CD4-positive, alpha-beta T cell (primary cell): ENCODE measurements at places on chromosomes 7 and 10.

- no peak for DNase-seq
These were observed 373.1 kb downstream of the THSD7A start for GRCh38 chr7:11458736-11459483.

DNA sequence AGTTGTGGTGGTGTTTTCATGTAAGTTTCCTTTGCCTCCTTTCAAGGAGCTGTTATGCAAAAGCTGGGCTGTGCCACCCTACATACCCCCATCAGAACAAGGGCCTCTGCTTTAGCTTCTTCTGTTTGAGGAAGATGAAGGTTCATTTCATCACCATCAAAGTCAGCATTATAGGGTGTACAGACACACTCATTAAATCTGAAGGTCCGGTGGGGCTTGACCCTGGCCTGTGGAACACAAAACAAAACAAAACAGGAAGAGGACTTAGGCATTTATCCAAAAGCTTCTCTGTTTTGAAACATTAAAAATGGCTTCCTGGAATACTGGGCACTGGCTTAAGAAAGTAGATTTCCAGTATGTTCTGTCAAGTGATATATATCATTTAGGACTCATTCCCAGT lies 15.8 kb downstream of the POLR3A start:
- DNase-seq = no peak

DNA sequence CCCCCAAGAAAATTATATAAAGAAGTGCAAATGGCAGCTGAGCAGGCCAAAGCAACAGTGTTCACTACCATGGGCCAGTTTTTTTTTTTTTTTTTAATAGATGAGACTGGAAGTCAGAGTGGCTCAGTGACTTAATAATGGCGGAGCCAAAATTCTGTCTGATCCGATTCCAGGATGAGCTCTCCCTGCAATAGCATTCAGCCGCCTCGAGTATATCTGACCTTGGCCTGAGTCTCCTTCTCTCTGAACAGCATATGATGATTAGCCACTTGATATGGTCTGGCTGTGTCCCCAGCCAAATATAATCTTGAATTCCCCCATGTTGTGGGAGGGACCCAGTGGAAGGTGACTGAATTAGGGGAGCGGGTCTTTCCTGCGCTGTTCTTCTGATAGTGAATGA lies 76.7 kb upstream of the PRLHR start:
- no peak for DNase-seq

DNA sequence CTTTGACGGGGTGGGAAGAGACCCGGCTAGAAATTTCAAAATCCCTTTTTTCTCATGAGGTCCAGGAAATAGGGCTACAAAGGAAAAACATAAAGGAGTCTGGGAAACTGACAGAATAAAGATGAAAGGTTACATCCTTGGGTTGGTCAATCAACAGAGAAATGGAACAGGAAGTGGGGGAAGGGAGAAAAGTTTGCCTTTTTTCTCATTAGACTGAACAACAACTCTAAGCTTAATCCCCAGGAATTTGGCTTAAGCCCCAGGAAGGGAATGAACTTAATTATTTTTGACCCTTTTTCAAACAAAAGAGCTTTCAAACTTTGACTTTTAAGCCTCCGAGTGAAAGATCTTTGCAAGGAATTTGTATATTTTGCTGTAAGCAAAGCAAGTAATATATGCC lies 32.7 kb downstream of the LGI1 start:
- no peak for DNase-seq

- no peak for DNase-seq
These were observed 120.1 kb upstream of the ZMIZ1 start for GRCh38 chr10:78948621-78949030.

GRCh38 chr10:1059902-1060301 lies 3.7 kb downstream of the WDR37 start:
- DNase-seq = no peak

DNA sequence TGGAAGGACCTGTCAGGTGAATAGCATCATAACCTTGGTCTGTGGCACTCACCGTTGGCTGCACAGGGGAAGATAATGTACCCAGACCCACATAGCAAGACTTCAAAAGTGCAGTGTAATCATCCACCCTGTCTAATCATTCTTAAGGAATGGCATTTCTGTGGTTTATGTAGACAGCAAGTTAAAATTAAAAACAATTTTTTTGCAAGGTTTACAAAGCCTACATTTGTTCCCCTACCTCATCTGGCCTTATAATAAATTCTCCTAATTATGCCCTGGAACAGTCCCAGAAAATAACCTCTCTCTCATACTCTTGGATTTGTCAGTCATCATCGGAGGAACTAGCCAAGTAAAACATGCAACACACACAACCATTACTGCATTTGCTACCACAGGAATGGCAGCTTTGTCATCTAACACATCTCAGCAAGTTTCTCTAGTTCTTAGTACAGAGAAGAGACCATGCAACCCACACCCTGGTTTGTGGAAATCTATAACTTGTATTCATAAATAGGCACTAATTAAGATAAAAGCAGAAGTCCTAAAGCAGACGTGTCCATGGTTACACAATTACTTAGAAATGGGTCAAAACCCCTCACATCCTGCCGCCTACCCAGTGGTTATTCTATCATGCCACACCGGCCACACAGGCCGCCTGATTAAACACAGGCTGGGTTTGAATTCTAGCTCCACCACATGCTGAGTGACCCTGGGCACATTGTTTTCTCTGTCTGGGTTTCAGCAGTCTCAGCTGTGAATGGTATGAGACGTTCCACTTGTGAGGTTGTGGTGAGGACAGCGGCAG lies 19.1 kb downstream of the ABLIM1 start:
- no peak for DNase-seq

DNA sequence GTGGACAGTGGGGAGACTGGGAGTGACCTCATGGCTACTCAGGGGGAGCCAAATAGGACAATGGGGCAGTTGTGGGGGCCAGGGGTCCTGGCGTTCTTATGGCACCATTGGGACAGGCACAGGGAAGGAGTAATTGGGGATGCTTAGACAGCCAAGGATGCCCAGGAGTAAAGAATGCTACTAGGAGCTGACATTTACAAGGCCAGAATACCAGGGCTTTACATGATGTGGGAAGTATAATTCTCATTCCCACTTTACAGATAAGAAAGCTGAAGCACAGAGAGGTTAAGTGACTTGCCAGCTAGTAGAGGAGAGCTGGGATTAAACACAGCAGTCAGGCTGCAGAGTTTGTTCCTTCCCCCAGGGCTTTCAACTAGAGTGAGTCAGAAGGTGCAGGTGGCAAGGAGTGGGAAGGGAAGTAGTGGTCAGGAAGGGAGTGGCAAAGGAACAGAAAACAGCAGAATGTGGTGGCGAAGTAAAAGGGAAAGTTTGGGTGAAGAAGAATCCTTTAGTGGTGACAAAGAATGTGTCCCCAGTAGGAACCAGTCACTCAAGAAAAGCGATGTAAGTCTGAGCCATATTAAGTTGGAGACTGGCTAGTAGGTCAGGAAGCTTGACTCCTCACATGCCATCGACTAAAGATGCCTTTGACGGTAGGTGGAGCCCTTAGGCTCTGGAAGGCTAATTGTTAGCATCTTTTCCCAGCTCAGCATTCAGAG lies 32.8 kb downstream of the CPVL start:
- peak; percentile 47 for DNase-seq

DNA sequence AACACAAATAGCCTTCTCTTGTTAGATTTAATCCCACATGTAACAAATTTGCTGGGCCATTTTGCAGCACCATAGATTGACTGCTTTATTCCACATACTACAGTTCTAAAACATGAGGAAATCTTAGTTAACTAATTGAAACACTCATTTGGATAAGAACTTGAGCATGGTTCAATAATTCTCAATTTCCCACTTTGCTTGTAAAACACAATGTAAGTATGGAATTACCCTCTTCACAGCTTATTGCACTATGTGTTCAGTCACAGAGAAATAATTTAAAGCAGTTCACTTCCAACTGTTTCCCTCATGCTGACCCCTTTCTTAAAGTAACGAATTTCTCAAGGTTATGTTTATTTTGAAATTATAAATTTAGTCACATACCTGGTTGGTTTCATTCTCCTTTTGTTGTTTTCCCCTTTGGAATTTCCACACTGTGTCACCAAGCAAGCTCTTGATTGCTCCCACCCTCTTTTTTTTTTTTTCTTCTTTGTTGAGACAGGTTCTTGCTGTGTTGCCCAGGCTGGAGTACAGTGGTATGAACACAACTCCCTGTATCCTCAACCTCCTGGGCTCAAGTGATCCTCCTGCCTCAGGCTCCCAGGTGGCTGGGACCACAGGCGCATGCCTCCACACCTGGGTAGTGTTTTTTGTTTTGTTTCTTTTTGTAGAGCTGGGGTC lies 425.4 kb downstream of the EXOC4 start:
- DNase-seq = no peak

GRCh38 chr10:114306116-114306973 lies 67.3 kb downstream of the VWA2 start:
- DNase-seq = no peak

DNA sequence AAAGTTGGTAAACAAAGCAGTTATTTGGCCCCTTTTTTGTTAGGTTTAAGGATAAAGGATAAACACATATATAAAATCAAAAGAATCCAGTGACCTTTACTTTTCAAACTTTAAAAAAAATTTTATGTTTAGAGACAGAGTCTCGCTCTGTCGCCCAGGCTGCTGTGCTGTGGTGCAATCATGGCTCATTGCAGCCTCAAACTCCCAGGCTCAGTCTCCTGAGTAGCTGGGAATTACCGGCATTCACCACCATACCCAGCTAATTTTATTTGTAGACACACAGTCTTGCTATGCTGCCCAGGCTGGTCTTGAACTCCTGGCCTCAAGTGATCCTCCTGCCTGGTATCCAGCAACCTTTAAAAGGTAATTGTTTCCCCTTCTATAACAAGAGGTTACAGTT lies 31.3 kb downstream of the GNA12 start:
- DNase-seq = no peak

GRCh38 chr7:90242369-90243168 lies 2.4 kb upstream of the CFAP69 start:
- DNase-seq = no peak

DNA sequence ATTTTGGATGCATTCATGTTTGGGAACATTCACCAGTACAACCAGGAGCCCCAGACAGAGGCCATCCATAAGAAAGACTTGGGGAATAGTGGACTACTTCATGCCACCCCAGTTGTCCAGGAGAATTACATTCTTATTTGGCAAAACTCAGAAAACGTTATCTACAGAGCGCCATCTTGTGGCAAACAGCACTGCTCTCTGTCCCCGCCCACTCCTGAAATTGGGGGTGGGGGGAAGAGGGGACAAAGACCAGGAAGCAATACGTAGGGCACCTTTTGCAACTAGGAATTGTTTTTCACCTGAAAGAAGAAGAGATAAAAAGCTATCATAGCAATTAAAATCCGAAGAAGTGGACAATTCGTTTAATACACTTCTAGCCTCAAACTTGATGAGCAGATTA lies 134.6 kb upstream of the MGMT start:
- DNase-seq = no peak

DNA sequence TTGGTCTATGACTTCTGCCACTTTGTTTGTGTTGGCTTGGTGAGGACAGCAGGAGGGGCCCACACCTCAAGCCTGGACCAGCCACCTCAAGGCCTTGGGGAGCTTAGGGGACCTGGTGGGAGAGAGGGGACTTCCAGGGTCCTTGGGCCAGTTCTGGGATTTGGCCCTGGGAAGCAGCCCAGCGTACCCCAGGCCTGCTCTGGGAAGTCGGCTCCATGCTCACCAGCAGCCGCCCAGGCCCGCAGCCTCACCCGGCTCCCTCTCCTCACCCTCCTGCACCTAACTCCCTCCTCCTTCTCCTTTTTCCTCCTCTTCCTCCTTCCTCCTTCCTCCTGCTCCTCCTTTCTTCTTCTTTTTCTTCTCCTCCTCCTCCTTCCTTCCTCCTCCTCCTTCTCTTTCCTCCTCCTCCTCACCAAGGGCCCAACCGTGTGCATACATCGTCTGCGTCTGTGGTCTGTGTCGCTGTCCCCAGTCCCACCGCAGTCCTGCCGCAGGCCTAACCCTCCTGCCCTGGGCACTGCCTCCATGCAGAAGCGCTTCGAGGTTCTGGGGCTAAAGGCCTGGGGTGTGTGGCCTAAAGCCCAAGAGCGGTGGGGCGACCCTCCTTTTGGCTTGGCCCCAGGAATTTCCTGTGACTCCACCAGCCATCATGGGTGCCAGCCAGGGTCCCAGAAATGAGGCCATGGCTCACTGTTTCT lies 5.3 kb downstream of the EN2 start:
- no peak for DNase-seq

DNA sequence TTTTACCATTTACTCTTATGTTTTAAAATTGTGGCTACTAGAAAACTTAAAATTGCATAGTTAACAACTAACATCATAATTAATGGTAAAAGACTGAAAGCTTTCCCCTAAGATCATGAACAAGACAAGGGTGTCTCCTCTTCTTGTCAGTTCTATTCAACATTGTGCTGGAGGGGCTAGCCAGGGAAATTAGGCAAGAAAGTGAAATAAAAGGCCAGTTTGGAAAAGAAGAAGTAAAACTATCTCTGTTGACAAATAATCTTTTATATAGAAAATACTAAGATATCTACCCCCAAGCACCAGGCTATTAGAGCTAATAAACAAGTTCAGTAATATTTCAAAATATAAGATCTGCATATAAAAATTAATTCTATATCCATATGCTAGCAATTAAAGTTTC lies 46.9 kb upstream of the MXI1 start:
- no peak for DNase-seq

GRCh38 chr10:70513848-70514309 lies 35.3 kb downstream of the PALD1 start:
- DNase-seq = no peak
